ENCODE measurements at places on chromosomes 12 and 14. TPM values are rescaled to one million over a fixed set of nuclear protein-coding genes. Genes with fewer than 3 reads are reported as not detected.

PLA2G1B gene
- not detected for polyA plus RNA-seq

ASB2 gene
- 1.7 TPM for polyA plus RNA-seq

DNA sequence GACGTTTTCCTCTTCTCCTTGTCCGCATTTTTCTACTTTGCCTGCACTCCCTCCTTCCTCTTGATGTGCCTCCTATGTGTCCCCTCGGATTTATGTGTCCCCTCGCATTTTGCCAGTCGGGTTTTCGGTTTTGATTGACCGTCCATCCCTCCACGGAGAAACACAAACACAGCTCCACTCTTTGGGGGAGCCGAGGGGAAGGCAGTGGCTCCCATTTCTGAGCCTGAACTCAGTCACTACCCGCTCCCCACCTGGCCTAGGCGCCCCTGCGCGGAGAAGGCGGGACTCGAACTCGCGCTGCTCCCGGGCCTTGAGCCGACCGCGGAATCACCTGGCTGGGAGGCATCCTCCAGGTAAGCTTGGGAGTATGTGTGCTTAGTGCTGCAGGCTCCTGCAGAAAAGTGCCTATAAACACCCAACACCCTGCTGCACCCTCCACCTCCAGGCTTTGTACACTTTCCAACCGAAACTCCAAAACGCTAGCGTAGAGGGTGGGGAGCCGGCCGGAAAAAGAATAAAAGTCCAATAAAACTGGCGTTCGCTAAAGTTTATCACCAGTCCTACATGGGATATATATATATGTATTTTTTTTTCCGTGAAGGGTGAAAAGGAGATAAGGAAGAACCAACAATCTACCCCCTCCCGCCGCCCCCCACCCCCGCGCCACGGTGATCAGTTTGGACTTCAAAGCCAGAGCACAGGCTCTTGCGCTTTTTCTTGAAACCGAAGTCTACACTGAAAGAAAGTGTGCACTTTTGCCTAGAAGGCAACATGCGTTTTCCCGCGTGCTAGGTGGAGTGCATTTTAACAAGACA, 3.3 kb upstream of the CCND2 start:
- no peak for DNase-seq

POU6F1 gene
- polyA plus RNA-seq = 0.45 TPM

GRCh38 chr12:103875666-103876065, 34.6 kb upstream of the NT5DC3 start:
- DNase-seq = no peak

DNA sequence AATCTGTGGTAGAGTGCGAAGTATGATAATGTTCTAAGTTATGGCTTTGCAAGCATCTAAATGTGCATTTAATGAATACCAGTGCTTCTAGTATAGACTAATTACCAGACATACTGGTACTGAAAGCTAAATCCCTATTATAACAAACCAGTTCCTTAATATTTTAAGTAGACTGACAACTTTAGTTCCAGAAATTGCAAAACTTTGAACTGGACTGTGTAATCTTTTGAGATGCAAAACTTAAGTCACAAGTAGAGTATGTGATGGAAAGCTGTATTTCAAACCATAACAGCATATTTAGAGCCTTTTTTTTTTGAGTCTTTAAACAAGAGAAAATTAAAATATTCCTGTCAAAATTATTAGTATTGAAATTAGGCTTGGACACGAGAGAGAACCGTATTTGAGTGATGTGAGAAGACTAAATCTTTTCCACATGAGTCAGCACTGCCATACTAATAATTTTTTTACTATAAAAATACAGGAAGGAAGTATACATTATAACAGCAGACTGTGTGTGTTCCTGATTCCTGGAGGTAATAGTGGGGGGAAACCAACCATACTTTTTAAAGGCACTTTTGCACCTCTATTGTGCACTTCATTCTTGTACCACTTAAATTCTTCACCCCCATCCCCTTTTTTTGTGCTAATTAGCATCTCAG, 45.5 kb downstream of the PPM1A start:
- DNase-seq = no peak

DNA sequence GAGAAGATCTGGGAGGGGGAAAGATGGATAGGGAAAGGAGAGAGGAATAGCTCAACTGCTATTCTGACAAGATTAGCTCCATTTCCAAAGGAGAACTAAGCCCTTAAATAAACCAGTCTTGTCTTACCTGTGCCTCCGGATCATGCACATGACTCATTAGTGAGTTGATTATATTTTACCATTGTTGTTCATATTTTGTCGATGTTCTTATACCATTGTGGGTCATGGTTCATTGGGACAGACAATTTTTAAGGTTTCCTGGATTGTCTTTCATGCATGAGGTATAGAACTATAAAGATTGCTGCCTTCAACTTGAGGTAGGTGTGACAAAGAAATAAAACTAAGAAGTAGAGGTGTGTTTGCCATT, 243.0 kb upstream of the ATP2B1 start:
- DNase-seq = no peak

DNA sequence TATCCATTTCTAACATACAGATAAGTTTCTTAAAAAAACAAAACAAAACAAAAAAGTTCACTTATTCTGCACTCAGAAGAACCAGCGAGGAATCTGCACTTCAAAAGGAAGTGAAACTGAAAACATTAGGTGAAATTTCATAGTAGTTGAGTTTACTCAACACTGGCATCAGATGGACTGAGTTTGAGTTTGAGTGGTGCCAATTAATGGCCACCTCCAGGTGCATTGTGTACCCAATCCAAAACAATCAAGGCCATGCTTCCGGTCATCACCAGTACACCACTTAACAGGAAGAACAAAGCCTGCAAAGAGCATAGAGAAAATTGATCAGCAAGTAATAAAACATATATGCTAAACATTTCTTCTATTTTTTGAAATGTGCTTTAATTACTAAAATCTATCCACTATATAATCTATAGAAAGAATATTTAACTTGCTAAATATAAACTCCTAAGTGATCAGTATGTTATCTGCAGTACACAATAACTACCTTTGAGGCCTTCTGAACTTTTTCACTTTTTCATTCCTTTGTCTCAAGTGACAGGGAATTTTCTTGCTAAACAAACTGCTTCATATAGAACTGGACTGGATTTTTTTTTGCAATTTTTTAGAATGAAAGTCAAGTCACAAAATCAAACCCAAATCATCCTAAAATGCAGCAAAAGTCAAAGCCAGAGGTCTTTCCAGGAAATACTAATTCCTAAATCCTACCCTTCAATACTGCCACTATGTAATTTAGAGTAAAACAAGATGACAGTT, 11.5 kb downstream of the SLC38A2 start:
- DNase-seq = peak; percentile 41

DNA sequence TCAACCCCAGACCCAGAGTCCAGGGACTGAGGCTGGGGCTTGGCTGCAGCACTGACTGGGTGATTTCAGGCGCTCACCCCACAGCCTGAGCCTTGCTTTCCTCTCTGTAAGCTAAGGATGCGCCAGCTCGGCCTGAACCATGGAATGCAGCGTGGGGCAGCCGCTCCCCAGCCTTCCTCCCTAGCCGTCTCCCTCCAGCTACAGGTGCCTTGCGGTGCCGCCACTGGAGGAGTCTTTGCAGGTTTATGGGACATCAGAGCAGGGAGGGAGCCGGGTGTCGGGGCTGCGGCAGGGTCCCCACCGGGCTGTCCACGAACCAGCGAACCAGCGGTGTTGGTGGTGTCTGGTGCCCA, 19.4 kb downstream of the PPP2R5C start:
- DNase-seq = no peak

- DNase-seq = no peak
These were observed 254.0 kb upstream of the NOVA1 start for GRCh38 chr14:26851793-26852192.

GRCh38 chr12:54560374-54560858, 11.0 kb downstream of the PDE1B start:
- peak; percentile 15 for DNase-seq

AKAP5 gene
- polyA plus RNA-seq = 0.01 TPM

CLEC2A gene
- polyA plus RNA-seq = 0.88 TPM

Measured in keratinocyte (primary cell).